ENCODE measurements at places on chromosomes 2 and 18.

DNA sequence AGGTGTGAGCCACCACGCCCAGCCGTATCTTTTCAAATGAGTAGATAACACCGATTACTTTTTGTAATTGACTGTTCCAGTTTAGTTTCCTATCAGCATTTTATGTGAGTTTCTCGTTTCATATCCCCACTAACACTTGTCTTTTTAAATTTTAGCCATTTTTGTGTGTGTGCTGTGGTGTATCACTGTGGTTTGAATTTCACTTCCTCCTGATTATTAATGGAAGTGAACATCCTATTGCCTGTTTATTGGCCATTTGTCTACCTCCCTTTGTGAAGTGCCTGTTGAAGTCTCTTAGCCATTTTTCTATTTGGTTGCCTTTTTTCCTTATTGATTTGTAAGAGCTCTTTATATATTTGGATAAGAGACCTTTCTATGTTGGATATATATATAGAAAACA, 91.7 kb upstream of the STON1 start:
- no peak for DNase-seq

DNA sequence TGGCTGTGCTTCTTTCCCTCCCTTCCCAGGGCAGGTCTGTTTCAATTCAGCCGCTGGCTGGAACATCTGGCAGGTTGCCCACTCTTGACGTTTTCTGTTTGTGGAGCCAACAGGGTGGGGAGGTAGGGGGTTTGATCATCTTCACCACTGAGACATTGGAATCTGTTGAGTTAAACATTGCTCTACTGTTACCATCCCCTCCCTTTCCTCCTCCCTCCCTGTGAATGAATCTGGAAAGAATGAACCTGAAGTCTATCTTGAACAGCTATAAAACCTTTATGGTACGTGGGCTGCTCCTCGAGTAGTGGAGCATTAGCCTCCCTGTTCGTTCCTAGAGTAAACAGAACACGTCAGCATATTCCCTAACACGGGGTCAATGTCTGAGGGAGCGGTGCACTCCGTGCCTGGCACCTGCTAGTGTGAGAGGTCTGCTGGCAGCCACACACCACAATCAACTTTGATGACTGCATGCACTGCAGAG, 249.9 kb upstream of the RBBP8 start:
- DNase-seq, result no peak

DNA sequence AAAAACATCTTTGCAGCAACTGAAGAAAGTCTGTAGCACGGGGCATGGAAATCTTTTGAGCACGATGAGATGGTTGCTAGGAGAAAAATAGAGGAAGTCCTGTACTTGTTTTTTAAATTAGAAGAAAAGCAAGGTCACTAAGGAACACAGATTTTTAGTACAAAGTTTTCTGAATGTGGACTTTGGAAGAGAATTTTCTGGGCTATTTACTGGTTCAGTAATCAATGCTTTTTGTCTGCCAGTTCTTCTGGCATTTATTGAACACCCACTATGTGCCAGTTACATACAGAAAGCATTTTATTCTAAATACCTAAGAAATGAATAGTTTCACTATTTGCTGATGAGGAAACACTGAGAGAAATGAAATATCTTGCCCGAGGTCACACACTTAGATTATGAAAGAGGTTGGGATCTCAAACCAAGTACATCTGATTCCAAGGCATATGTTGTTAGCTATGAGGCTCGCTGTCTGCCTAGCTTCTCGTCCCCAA, 15.6 kb upstream of the MAP3K20 start:
- no peak for DNase-seq

DNA sequence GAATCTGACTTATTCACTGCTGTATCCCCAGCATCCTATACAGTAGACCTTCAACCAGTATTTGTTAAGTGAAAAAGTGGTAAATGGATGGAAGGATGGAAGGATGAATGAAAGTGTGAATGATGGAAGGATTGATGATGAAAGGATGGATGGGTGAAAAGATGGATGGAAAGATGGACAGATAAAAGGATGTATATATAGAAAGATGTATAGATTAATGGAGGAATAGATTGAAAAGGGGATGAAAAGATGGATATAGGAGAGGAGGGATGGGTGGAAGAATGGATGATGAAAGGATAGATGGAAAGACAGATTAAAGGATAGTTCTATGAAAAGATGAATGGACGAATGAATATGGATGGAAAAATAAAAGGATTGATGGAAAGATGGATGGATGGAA, 50.0 kb downstream of the PSD4 start:
- no peak for DNase-seq

DNA sequence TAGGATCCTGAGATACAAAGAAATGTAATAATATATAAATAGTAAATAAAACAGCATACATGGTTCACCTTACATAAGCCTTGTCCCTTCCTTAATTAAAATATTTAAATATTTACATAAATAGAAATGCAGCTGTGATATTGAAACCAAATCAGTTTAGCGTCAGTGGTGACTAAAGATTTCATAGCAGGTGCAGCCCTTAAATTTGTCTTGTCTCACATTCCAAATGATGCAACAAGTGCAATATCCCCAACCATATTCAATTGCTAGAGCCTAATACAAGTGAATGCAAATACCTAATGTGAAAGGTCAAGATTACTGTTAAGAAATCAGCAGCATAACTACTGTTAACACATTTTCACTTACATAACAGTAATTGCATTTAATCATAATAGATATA, 539.5 kb downstream of the NYAP2 start:
- DNase-seq, result no peak

DNA sequence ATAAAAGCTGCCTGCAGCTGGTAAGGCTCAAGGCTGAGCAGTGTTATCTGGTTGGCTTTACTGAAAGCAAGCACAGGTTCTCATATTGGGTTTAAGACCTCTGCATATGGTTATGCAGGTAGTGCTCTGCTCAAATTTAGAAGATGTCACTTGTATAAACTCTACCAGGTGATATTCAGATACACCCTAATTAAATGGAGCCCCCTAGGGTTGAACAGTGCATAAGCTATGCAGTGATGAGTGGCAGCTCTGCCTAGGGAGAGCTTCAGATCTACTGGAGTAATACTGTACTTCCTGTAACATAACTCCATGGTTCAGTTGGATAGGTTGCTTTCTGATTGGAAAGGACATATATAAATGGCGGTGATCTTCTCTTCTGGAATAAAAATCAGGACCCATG, 222.7 kb downstream of the CYRIA start:
- DNase-seq, result no peak
